ENCODE measurements at places on chromosomes 2 and 18. TPM values are rescaled to one million over a fixed set of nuclear protein-coding genes. Genes with fewer than 3 reads are reported as not detected.

Gene GBX2
- total RNA-seq, result not detected

Gene TFCP2L1
- not detected for total RNA-seq

Gene MAPK4
- total RNA-seq, result not detected

Gene HMSD
- total RNA-seq, result under 0.01 TPM

Gene CCDC142
- 20.0 TPM for total RNA-seq

Gene GPAT2
- 2.3 TPM for total RNA-seq

Gene PLEK
- total RNA-seq, result 1.1 TPM

Gene DAW1
- total RNA-seq, result 0.55 TPM

Gene ADRA2B
- 0.09 TPM for total RNA-seq

Gene DHRS9
- 0.09 TPM for total RNA-seq

Gene FOXI3
- total RNA-seq, result not detected

Gene IAH1
- total RNA-seq, result 85.1 TPM

Gene LINC00305
- total RNA-seq, result not detected

Gene ADD2
- total RNA-seq, result 0.37 TPM

Gene SLC11A1
- total RNA-seq, result 0.14 TPM

Gene TMEM247
- not detected for total RNA-seq

Gene NDUFS1
- total RNA-seq, result 112 TPM

Gene SCN3A
- 1.00 TPM for total RNA-seq

Gene IL1A
- 2.3 TPM for total RNA-seq

Gene EPB41L3
- total RNA-seq, result 10.1 TPM

Gene B3GNT7
- under 0.01 TPM for total RNA-seq

Gene FSIP2
- under 0.01 TPM for total RNA-seq

Gene CDCA7
- 0.43 TPM for total RNA-seq

Gene EPHA4
- 26.7 TPM for total RNA-seq

Gene AQP12A
- total RNA-seq, result not detected

Gene PLB1
- total RNA-seq, result 1.4 TPM

Gene MPP4
- total RNA-seq, result 0.65 TPM
